ENCODE measurements at places on chromosomes 3 and 15.

- DNase-seq = no peak
These were observed 65.0 kb upstream of the MAGI1 start for GRCh38 chr3:66103729-66104128.

DNA sequence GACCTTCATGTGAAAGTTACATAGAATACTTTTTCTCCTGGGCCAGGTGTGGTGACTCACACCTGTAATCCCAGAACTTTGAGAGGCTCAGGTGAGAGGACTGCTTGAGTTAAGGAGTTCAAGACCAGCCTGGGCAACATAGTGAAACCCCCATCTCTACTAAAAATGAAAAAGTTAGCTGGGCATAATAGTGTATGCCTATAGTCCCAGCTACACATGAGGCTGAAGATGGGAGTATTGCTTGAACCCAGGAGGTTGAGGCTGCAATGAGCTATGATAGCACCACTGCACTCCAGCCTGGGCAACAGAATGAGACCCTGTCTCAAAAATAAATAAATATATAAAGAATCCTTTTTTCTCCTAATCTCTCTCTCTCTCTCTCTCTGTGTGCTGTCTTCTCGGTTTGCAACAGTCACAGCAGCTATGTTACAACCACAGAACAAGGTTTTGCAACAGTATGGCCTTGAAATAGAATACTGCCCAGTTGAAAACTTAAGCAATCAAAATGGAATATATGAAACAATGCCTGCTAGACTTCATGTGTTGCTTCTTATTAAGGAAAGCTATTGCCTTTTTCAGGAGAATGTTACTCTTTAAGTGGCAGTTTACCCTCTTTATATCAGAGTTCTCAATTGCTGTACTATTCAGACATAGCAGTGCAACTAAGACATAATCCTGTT, 12.3 kb upstream of the DENND4A start:
- DNase-seq = no peak

- DNase-seq = no peak
These were observed 25.0 kb upstream of the C3orf52 start for GRCh38 chr3:112061152-112061551.

DNA sequence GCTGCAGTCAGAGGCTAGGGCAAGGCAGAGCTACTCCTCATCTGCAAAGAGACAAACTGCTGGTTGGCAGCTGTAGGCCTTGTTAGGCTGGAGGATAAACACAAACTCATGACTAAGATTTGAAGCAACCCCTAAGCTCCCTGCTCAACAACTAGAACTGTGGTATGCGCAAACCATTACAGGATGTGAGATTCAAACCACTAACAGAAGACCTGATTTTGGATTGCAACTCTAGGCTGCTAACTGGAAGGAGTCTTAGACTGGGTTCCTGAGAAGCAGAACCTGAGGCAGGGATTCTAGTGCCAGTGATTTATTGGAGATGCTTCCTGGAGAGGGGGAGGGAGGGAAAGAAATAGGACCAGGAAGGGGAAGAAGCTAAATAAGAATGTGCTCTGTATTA, 22.5 kb downstream of the CCR4 start:
- peak; percentile 31 for DNase-seq

GRCh38 chr3:58392181-58392580, 41.5 kb downstream of the PDHB start:
- no peak for DNase-seq

GRCh38 chr3:142929109-142929508, 34.4 kb downstream of the PAQR9 start:
- DNase-seq = peak; percentile 42

- no peak for DNase-seq
These were observed 165.2 kb upstream of the PDZRN3 start for GRCh38 chr3:73789825-73790444.

GRCh38 chr3:41742121-41742520, 219.8 kb downstream of the ULK4 start:
- no peak for DNase-seq

- DNase-seq = no peak
These were observed 171.9 kb downstream of the ERC2 start for GRCh38 chr3:56296361-56296760.

GRCh38 chr3:64179860-64180259, 45.4 kb downstream of the PRICKLE2 start:
- no peak for DNase-seq

DNA sequence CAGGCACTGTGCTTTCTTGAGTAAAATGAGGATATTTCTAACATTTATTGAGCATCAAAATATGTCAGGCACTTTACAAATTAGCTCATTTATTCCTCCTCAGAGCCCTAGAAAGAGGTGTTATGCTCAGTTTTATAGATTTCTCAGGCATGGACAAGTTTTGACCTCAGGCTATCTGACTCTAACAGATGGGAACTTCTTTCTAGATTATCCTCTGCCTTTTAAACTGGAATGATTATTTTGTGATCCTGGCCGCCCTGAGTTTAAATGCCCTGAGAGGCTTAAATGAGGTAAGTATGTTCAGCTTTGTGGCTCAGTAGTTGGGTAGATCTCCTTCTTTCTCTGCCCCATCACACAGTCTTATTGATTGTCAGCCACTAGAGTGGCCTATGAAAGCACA, 32.3 kb upstream of the ATP1B3 start:
- no peak for DNase-seq

DNA sequence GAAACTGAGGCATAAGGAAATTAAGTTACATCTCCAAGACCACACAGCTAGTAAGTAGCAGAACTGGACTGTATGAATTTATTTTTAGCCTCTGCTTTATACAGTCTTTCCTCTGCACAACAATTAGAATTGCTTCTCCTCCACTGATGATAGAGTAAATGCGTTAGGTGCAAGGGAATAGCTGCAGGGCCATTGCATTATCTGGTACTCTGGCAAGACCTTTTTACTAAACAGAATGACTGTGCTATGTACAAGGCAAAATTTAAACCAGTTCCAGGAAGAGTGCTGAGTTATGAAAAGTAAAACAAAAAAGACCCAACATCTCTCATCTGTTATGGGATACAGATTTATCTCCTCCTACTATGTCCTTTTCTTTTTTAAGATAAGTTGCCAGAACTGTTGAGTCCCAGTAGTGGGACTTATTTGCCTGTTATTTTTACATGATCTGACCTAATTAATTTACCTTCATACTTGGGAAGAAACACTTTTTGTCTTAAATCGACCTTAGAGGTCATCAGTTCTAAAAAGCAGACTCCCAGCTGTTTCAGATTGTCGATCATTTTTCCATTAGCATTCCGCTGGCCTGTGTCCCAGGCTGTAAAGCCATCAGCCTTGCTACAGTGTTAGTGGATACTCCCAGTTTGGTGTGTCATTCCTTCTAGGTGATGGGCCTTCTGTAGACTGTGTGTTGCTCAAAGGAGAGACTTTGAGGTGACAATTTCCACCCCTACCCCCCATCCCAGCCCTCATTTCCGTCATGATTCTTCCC, 147.5 kb upstream of the NUDT16 start:
- no peak for DNase-seq

- DNase-seq = no peak
These were observed 25.5 kb upstream of the KNG1 start for GRCh38 chr3:186691676-186692075.

- DNase-seq = no peak
These were observed 64.3 kb downstream of the FRMD5 start for GRCh38 chr15:44130778-44131177.

DNA sequence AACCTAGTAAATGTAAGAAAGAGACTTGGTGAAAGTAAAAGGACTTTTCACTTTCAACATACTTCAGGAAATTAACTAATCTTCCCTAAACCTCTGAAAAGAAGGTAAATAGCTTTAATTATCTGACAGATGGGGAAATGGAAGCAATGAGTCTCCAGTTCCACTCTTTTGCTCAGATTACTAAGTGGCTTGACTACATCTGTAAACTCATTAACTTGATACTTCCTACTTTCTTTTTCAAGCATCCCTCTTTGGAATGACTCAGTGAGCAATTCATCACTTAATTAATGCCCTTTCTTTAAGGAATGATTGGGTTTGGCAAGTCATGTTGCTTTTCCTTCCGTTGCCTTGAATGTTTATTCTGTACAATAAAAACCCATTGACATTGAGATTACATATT, 234.2 kb downstream of the GRM7 start:
- DNase-seq = no peak

DNA sequence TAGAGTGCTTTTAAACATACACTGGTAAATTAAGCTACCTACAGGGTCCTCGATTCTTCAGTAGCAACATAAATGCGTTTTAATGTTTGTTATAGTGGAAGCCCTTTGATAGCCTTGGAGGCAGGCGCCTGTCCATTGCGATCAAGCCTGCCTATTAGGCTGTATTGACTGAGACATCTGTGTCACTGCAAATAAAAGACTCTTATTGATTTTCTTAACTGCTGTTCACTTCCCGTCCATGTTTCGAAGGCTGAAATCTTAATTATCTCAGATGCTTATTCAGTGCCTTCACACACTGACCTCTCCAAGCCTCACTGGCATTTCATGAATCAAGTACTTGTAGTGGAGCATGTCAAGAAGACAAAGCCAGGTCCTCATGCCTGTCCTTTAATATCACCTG, 51.1 kb downstream of the MAP2K5 start:
- no peak for DNase-seq

DNA sequence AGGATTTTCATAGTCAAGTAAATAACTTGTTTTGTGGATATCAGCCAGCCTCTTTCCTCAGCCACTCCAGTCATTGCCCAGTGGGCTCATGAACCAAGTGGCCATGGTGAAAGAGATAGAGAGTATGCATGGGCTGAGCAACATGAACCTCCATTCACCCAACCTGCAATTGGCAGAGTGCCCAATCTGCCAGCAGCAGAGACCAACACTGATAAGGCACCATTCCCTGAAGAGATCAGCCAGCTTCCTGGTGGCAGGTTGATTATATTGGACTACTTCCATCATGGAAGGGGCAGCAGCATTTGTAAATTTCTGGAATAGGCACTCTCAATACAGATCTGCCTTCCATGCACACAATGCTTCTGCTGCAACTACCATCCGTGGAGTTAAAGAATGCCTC, 10.3 kb upstream of the MCF2L2 start:
- no peak for DNase-seq
